ENCODE measurements at places on chromosomes 16 and 17. TPM values are rescaled to one million over a fixed set of nuclear protein-coding genes. Genes with fewer than 3 reads are reported as not detected.

PYY gene
- not detected for total RNA-seq

GRCh38 chr17:6508519-6509030 is 47.8 kb downstream of the PITPNM3 start:
- no peak for DNase-seq

DNA sequence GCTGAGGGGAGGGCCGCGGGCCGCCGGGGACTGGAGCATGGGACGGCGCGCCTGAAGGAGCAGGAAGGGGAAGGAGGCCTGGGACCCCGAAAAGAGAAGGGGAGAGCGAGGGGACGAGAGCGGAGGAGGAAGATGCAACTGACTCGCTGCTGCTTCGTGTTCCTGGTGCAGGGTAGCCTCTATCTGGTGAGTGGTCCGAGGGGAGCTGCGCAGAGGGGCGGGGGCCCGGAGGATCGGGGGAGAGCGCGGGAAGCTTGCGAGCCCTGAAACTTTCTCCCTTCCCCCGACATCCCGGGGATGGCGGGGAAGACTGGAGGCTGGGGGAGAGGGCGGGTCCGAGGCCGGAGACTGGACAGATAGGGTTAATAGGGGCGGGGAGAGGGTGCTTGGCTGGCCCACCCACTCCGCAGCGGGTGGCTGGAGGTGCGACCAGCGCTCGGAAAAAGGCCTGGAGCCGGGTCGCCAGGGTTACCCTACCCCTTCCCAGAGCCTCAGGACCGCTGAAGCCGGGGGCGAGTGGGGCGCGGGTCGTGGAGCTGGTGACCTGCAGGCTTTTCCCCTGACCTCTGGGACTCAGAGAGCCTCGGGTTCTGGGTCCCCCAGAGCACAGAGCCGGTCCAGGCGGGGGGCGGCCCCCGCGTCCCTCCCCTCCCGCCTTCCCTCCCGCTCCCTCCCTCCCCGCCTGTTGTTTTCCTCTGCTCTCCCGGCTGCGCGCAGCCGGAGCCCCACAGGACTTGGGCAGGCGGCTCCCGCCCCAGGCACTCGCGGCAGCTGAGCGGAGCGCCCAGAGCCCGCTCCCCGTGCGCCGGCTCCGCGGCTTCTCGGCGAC is 631 bp downstream of the NXPH3 start:
- DNase-seq, result no peak

- peak; percentile 7 for DNase-seq
These were observed at the start of gene SLC47A1 for GRCh38 chr17:19533718-19534561. Gene SLC47A1, plus strand, starts transcription at chr17:19533854. Its CDS starts 86 bp downstream, at chr17:19533940.

DNA sequence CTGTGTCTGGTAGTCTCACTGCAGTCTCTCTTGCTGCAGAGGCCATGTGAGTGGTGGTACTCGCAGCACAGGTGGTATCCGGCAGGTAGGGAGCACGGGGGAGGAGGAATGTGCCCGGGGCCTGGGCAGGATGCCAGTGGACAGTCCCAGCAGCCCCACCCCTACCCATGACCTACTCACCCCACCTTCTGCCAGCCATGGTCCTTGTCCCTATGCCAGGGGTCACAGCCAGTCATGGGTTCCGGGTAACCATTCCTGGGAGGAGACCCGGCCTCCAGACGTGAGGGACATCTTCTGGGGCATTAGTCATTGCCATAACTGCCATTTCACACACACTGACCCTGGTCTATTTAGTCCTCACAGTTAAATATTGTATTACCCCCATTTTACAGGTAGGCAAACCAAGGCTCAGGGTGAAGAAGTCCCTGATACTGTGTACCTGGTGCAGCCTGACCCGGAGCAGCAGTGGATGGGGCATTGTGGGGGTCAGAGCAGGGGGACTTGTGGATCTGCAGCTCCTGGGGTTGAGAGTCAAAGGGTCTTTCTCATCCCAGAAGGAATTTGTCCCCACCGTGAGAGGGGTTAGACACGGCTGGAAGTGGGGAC is 58.8 kb upstream of the TAC4 start:
- DNase-seq, result no peak

- no peak for DNase-seq
These were observed 76.4 kb downstream of the SOCS1 start for GRCh38 chr16:11179574-11179973.

- no peak for DNase-seq
These were observed 30.8 kb downstream of the BEAN1 start for GRCh38 chr16:66457888-66458287.

DNA sequence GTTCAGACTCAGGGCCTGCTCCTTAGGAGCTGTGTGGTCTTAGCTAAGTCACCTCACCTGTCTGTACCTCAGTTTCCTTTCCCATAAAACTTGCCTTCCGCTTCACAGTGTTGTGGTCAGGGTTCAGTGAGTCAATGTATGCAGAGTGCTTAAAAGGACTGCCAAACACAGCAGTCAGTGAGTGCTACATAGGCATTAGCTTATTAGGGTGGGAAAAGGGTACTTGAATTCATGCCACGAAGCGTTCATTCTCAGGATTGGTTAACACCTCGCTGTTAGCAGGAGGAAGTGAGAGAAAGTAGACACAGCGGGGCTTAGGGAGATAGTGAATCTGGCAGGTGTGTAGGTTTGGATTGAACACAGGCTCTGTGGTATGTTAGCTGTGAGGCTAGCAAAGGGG is 155.2 kb downstream of the SHISA9 start:
- no peak for DNase-seq
